ENCODE measurements at places on chromosomes 1 and 21. TPM values are rescaled to one million over a fixed set of nuclear protein-coding genes. Genes with fewer than 3 reads are reported as not detected.
A peak's percentile ranks its signal among the peaks of the same experiment; 100 is the strongest.

Gene SYCP1
- not detected for total RNA-seq

DNA sequence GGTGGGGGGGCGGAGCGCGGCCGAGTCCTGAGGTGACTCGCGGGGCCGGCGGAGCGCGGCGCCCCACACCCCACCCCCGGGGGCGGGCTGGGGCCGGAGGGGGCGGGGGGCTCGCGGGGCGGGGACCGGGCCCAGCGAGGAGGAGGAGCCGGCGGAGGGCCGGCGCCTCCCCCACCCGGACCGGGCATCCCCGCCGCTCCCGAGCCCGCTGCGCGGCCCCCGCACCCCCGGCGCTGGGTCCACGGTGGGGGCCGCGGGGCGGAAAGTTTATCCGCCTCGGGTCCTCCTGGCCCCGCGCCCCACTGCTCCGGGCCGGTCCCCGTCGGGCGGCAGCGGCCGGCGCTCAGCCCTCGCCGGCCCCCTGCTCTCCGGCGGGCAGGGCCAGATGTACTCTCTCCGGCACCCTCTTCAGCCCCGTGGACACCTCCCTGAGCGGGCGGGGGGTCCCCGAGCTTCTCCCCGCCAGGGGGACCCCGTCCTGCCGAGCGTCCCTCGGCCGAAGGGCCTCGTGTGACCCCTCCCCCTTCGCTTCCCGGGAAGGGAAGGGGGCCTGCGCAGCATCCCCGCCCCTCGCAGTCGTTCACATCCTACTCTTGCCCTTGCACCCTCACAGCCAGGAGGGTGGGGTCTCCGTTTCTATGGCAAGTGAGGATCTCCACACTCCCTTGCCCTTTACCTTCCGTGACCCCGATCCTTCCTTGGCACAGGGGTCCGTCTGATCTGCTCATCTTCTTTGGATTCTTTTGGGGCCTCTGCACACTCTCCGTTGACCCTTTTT is 663 bp downstream of the CAMTA1 start:
- peak overlapping the region; percentile 89 for H3K4me3 ChIP-seq
- no peaks in the 10 kb centered on the region for H3K36me3 ChIP-seq
- DNase-seq: no peak
- H3K27me3 ChIP-seq: no peaks in the 10 kb centered on the region

DNA sequence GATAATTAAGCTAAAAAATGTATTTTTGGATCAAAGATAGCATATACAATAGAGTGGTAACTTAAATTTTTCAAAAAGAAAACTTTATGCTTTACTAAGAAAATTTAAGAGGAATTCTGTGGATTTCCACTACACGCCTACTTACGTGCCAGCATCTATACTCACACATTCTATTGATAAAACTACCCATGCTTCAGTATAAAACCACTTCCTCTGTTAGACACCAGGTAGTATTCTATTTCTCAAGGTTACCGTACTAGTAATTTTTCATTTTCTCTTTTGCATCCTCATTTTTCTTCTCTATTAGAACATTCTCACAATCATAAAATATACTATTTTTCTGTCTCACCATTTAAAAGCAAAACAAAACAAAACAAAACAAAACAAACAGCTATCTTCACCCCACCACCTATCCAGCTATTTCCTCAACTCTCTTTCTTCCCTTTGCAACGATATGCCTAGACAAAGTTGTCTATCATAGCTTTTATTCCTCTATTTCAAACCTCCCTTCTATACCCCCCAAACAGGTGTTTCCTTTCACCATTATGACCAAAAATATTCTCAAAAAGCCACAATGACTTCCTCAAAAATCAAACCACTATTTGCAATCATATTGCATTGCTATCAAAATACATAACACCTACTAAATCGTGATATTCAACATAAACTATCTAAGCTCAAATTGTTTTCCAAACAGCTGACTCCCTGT is 1652.0 kb downstream of the MRPL39 start:
- no peaks in the 10 kb centered on the region for H3K27me3 ChIP-seq
- H3K27ac ChIP-seq: no peak overlapping the region
- H3K4me1 ChIP-seq: no peaks in the 10 kb centered on the region
- H3K36me3 ChIP-seq: no peaks in the 10 kb centered on the region

DNA sequence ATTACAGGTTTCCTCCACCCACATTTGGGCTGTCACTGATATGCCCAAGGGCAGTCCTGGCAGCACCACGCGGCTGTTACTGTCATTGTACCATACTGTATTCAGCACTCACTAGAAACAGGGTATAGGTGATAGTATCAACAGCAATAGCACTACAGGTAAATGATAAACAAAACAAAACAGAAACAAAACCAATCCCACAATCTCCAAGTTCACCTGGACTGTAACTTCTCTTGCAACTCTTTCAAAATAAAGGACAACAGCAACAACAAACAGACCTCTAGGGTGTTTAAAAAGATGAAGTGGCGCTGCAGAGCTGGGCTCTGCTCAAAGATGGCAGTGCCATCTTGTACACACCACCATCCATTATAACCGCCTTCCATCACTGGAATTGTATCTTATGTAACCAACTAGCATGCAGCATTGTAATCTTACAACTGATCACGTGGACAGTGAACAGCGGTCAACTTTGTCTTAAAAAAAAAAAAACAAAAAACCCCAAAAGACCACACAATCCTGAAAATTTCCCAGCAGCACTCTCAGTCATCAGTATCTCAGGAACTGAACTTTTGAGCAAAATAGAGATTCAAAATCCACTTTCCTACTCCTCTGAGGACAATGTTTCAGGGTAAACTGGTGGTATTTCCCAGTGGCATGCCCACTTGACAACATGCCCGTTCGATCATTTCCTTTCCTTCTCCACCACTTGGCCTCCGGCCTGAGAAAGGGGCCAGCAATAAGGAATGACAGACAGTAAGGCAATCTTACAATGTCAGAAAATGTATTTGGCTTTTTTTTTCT is 3.8 kb downstream of the IRF2BP2 start:
- peak overlapping the region; percentile 100 for H3K27ac ChIP-seq
- no peaks in the 10 kb centered on the region for H3K27me3 ChIP-seq
- no peak for DNase-seq
- H3K36me3 ChIP-seq: peaks cover 19% of the 10 kb centered on the region
- peak overlapping the region; percentile 71 for H3K4me3 ChIP-seq
- peaks cover 25% of the 10 kb centered on the region for H3K4me1 ChIP-seq

DNA sequence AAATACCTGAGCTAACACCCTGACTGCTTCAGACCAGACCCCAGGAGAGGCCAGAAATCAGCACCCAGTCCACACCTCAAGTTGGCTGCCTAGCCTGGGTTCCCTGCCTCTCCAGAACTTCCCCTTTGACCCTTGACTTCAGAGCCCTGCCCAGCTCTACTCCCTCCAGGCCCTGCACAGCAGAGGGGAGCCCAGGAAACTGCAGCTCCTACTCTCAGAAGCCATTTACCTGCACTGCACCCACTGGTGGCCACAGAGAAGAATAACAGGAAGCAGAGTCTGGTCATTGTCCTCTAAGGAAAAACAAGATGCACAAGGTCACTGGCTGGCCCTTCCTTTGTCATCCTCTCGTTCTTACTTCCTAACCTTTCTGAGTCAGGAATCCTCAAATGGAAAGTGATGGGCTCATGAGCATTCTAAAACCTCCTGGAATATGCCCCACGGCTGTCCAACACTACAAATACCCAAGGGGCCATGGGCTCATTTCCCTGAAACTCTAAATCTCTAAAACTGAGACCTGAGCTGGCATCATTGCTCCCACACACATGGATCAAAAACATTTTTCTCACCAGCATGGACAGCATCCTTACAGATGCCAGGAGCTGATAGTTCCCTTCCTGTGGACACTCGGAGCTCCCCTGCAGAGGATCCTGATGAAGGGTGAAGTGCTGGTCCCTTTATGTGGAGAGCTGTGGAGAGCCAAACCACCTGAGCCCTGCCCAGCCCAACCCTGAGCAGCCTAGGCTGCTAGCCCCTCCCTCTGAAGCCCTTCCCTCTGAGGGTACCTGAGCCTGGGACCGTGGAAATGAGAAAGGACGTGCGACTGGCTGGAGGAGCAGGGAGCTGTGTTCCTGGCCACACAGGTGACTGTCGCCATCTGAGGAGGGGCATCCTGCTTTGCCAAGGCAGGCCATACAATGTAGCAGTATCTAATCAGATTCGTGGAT is at the start of gene ITLN2:
Gene ITLN2 (minus strand): TSS at position 652 of the 947 bp plus-strand sequence. CDS start 68 bp downstream, at position 584.
- H3K4me3 ChIP-seq: no peak within 1 kb of the TSS
- no peaks in the 10 kb centered on the region for H3K36me3 ChIP-seq
- no peaks in the 10 kb centered on the region for H3K27me3 ChIP-seq
- no peak for DNase-seq
- no peaks in the 10 kb centered on the region for H3K4me1 ChIP-seq

GRCh38 chr1:66371233-66372005 is 162.5 kb upstream of the SGIP1 start:
- peaks cover 7% of the 10 kb centered on the region for H3K36me3 ChIP-seq
- H3K27ac ChIP-seq: peak overlapping the region; percentile 56
- H3K4me3 ChIP-seq: no peak overlapping the region
- DNase-seq: no peak

DNA sequence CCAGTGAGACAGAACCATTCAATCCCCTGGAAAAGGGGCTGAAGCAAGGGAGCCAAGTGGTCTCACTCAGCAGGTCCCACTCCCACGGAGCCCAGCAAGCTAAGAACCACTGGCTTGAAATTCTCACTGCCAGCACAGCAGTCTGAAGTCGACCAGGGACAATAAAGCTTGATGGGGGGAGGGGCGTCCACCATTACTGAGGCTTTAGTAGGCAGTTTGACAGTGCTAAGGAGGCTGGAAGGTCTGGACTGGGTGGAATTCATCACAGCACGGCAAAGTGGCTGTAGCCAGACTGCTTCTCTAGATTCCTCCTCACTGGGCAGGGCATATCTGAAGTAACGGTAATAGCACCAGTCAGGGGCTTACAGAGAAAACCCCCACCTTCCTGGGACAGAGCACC is 105.4 kb upstream of the GORAB start:
- H3K4me3 ChIP-seq: no peak overlapping the region
- H3K36me3 ChIP-seq: no peaks in the 10 kb centered on the region
- no peaks in the 10 kb centered on the region for H3K4me1 ChIP-seq
- no peak overlapping the region for H3K27ac ChIP-seq

DNA sequence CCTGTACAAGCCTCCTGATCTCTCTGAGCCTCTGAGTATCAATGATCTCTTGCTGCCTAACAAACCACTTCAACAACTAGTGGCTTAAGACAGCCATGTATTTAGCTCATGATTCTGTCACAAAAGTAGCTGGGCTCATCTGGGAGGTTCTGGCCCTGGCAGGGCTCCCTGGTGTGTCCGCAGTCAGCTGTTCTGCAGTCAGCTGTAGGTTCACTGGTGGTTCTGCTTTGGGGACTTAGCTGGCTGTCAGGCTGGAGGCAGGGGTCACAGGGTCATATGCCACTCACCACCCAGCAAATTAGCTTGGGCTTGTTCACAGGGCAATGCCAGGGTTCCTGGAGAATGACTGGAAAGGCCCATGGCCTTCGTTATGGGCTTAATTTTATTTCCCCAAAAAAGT is 64.8 kb downstream of the DISP3 start:
- DNase-seq: no peak
- no peak overlapping the region for H3K27ac ChIP-seq
- no peaks in the 10 kb centered on the region for H3K36me3 ChIP-seq
- no peaks in the 10 kb centered on the region for H3K27me3 ChIP-seq
- H3K4me1 ChIP-seq: no peaks in the 10 kb centered on the region

Gene SPATA1
- not detected for total RNA-seq

- H3K27me3 ChIP-seq: no peaks in the 10 kb centered on the region
- no peak overlapping the region for H3K4me3 ChIP-seq
- H3K4me1 ChIP-seq: peaks cover 14% of the 10 kb centered on the region
- no peak overlapping the region for H3K27ac ChIP-seq
- H3K36me3 ChIP-seq: no peaks in the 10 kb centered on the region
Measured at GRCh38 chr1:117061986-117062415, 1.9 kb downstream of the TTF2 start.

DNA sequence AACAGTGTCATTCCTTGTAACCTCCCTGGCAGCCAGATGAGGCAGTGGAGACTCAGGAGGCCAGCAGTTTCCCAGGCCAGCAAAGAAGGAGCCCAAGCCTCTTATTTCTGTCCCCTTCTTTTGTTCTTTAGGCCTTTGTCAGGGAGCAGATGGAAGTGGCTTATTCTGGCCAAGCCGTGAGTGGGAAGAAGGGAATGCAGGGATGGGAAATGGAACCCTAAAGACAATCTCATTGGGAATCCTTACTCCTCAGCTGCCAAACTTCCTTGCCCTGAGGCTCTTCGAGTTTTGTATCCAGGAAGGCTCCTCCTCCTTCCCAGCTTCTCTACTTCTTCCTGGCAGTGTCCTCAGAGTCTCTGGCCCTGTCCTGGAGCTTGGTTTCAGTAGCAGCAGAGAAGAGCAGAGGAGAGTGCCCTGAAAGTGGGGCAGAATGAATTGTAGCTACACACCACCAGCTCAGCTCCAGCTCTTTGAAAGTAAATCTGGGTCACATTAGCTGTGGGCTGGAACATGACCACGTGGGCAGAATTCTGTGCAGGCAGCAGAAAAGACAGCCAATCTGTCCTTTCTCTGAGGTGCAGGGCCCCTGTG is 63.9 kb downstream of the NDUFS5 start:
- DNase-seq: no peak
- H3K4me1 ChIP-seq: peaks cover 39% of the 10 kb centered on the region
- no peaks in the 10 kb centered on the region for H3K27me3 ChIP-seq
- H3K4me3 ChIP-seq: no peak overlapping the region
- H3K27ac ChIP-seq: peak overlapping the region; percentile 57

GRCh38 chr1:198699167-198700015 is 60.6 kb downstream of the PTPRC start:
- H3K4me3 ChIP-seq: no peak overlapping the region
- H3K36me3 ChIP-seq: no peaks in the 10 kb centered on the region
- peaks cover 3% of the 10 kb centered on the region for H3K4me1 ChIP-seq
- H3K27ac ChIP-seq: no peak overlapping the region
- DNase-seq: no peak
- H3K27me3 ChIP-seq: no peaks in the 10 kb centered on the region

GRCh38 chr21:36917471-36918158 is 48.9 kb downstream of the HLCS start:
- no peak overlapping the region for H3K4me3 ChIP-seq
- no peak for DNase-seq

DNA sequence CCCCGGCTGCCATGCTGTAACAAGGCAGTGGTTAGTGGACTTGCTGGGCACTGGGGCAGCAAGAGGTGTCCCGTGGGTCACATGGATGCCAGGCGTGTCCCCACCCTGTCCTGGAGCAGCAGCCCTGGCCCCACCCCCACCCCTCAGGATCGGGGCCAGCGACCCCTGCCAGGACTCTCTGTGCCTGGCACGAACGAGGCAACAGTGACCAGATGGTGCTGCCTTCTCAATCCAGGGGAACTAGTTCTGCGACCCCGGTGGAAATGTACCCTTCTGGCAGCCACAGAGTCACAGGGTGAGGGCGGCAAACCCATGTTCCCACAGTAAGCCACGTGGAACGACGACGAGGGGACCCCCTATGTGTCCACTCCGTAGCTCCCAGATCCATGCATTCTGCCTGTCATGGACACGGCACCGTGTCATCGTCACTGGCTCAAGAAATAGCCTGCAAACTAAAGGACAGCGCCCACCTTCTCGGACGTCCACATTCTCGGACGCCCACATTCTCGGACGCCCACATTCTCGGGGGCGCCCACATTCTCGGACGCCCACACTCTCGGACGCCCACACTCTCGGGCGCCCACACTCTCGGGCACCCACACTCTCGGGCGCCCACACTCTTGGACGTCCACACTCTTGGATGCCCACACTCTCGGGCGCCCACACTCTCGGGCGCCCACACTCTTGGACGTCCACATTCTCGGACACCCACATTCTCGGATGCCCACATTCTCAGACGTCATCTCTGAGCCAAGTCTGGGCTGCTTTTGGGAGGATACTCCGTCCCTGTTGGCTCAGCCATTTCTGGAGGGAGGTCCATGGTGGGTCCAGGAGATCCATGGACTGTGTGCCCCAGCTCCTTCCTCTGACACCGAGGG is 19.6 kb upstream of the ACTRT2 start:
- H3K36me3 ChIP-seq: no peaks in the 10 kb centered on the region
- H3K4me3 ChIP-seq: no peak overlapping the region
- no peak for DNase-seq
- H3K4me1 ChIP-seq: no peaks in the 10 kb centered on the region
- H3K27me3 ChIP-seq: no peaks in the 10 kb centered on the region
